CD14-positive monocyte (primary cell): ENCODE measurements at places on chromosomes 16 and 17.

DNA sequence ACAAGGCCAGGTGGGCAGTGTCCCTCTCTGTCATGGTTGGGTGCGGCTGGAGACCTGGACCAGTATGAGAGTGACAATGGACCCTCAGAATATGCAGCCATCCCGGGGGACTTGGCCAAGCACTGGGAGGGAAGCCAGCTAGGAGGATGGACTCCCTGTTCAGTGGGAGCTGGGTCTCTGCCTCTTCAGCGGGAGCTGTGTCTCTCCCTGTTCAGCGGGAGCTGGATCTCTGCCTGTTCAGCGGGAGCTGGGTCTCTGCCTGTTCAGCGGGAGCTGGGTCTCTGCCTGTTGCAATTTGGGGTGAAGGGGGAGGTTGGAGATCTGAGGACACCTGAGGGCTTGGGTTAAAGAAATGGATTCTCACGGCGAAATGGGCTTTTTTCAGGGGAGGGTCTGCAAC is 3.8 kb upstream of the PRSS33 start:
- no peak for DNase-seq

GRCh38 chr16:10831894-10832886 is 13.6 kb upstream of the TVP23A start:
- peak; percentile 45 for DNase-seq

DNA sequence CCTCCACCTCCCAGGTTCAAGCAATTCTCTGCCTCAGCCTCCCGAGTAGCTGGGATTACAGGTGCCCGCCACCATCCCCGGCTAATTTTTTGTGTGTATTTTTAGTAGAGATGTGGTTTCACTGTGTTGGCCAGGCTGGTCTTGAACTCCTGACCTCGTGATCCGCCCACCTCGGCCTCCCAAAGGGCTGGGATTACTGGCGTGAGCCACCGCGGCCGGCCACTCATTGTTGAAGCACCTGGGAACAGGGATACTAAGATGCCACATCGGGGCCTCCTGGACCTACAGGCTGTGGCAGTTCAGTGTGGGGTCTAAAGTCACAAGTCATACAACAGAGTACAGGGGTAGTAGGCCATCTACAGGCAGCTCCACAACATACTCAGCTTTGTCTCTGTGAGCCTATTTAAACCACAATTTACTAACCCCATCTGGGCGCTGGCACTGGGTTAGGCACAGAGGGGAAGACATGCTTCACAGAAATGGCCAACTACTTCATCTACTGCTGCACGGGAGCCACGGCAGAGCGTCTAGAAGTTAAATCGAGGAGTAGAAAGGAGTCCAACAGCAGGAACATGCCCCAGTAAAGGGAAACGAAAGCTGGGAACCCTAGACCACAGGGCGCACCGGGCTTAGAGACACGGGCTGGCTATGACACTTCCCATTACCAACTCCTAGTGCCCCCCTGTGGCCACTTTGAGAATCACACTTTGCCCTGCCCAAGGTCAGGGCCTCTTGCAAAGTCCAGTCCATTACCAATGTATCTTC is 4.3 kb downstream of the VAMP2 start:
- DNase-seq, result peak; percentile 90

GRCh38 chr17:16927641-16928321 is 44.1 kb downstream of the TNFRSF13B start:
- no peak for DNase-seq

DNA sequence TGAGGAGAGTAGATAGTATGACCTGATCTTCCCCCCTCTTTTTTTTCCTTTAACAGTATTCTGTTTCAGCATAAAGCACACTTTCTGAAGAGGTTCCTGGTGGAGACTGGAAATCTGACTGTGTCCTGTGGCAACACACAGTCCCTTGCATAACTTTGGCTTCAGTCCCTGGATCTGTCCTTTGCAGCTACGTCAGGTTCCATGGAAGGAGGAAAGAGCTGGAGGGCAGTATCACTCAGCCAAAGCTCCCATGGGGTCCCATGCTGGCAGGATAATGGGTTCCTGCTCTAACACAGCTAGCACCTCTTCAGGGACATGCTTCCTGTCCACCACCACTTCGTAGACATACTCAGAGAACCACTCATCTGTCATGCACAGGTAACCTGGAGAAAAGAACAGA is 13.3 kb upstream of the SLC6A4 start:
- DNase-seq, result no peak

DNA sequence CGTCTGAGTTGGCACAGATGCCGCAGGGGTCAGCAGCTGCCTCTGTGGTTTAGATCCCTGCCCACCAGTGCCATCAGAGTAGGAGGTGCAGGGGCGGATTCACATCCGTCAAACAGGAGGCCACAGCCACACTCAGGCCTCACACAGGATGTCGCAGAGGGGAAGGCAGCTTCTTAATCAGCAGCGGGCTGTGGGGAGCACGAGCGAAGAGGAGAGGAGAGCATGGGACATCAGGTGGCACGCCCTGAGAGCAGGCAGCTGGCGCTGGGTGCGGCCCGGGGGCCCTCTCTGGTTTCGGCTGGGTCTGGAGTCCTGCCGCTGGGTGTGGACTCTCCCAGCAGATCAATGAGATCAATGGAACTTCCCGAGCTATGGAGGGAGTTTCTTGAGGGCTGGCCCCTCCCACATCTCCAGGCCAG is 9.6 kb downstream of the LLGL2 start:
- no peak for DNase-seq

- no peak for DNase-seq
Measured at GRCh38 chr16:58088091-58088490, 41.1 kb downstream of the CFAP20 start.

- no peak for DNase-seq
Measured at GRCh38 chr17:17137731-17138585, 68.2 kb downstream of the PLD6 start.

- DNase-seq, result no peak
Measured at GRCh38 chr16:20053336-20053735, 20.4 kb downstream of the GPR139 start.

GRCh38 chr17:3913531-3914311 is 2.5 kb downstream of the P2RX1 start:
- DNase-seq, result peak; percentile 89

DNA sequence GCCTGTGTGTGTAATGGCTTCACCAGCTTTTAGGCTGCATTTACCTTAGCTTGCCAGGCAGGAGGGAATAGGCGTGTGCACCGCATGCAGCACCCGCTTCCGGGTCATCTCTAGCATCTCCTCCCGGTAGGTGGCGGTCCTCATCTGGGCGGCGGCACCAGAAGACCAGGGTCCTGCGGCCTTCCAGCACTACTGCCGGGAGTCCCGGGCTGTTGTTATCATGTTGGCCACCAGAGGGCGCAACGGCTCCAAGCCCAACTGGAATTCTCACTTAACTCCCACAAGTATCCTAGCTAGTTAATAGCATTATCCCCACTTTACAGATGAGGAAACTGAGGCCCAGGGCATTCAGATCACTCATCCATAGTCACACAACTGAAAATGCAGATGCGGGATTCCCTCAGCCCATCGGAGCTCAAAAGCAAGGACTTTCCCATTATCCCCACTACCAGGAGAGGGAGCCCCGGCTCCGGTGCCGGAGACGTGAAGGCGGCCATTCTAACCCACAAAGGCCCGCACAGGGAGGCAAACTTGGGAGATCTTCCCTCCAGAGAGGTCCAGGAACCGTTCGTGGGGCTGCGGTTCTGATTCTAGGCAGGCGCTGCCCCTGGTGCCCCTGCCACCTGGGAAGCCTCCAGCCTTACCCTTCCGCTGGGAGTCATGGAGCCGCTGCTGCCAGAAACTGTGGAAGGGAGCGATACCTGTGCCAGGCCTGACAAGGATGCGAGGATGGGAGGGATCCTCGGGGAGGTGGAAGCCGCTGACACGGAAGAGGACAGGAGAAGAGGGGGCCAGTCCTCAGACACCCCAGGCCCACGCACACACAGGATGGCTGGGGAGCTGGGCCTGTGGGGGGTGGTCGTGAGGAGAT is 23.9 kb downstream of the LGALS9 start:
- peak; percentile 59 for DNase-seq

DNA sequence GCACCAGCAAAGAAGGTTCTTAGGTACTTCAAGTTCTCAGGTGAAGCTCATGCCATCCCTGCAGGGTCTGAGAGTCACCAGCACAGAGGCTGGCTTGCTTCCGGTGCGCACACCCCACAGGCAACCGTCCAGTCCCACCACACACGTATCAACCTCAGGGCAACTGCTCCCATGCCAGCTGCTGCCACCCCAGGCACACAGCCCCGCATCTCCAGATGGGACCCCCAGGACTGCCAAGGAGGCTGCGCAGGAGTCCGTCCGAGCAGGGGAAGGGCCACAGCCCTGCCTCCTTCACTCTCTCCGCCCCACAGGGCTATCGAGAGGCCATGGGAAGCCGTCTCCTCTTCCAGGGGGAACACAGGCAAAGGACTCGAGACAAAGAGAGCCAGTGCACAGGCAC is 13.3 kb downstream of the KIFC3 start:
- no peak for DNase-seq

DNA sequence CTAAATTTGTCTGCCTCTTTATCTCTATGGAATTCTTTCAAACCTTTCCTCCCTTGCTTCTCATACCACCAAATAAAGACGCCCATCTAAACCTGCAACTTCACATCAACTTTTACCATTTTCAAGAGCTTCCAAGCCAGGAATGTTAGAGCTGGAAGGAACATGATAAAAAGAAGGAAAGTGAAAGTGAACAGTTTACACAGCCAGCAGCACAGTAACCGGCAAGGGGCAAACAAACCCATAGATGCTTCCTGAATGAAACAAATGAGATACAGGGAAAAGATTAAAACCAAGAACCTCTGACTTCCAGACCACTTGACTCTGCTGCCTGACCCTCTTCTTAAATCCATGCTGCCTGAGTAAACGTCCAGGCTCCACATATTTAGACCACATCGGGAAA is 231.1 kb upstream of the CA10 start:
- DNase-seq, result no peak

GRCh38 chr16:27499659-27500055 is 50.1 kb downstream of the GTF3C1 start:
- no peak for DNase-seq

- peak; percentile 39 for DNase-seq
Measured at GRCh38 chr16:66274335-66275110, 92.0 kb upstream of the CDH5 start.

- peak; percentile 24 for DNase-seq
Measured at GRCh38 chr17:60188759-60189158, 39.0 kb downstream of the CA4 start.

DNA sequence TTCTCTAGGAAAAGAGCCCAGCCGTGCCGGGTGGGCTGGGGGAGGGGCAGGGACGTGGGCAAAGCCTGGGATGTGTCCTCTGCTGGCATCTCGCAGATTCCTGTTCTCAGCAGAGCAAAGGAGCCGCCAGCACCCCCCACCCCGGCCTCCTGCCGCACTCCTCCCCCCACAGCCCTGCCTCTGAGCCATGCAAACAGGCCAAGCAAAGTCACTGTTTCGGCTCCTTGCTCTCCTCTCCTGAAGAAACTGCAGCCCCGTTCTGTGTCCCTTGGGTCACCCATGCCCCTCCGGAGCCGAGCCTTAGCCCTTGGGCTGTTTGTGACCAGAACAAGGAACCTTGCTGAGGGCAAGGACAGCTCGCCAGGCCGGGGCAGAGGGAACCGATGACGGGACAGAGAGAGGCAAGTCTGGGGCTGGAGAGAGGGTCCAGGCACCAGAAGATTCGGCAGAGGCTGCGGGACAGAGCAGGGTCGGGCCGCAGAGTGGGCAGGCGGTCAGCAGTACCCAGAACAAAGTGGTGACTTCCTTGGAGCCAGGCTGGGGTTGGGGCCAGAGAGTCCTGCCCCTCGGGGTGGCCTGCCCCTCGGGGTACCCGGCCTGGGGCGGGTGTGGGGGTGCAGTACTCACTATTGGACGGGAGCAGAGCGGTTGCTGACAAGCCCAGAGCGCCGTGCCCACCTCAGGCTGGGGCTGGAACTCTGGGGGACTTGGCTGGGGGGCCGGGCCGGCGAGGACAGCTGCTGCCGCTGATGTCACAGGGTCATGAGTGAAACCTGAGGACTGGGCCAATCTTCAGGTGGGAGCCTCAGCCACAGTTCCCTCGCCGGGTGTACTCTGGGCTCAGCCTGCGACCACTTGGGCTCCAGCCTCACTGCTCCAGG is 9.2 kb upstream of the PRR29 start:
- DNase-seq, result no peak
